ENCODE measurements at places on chromosomes 1 and 21.

DNA sequence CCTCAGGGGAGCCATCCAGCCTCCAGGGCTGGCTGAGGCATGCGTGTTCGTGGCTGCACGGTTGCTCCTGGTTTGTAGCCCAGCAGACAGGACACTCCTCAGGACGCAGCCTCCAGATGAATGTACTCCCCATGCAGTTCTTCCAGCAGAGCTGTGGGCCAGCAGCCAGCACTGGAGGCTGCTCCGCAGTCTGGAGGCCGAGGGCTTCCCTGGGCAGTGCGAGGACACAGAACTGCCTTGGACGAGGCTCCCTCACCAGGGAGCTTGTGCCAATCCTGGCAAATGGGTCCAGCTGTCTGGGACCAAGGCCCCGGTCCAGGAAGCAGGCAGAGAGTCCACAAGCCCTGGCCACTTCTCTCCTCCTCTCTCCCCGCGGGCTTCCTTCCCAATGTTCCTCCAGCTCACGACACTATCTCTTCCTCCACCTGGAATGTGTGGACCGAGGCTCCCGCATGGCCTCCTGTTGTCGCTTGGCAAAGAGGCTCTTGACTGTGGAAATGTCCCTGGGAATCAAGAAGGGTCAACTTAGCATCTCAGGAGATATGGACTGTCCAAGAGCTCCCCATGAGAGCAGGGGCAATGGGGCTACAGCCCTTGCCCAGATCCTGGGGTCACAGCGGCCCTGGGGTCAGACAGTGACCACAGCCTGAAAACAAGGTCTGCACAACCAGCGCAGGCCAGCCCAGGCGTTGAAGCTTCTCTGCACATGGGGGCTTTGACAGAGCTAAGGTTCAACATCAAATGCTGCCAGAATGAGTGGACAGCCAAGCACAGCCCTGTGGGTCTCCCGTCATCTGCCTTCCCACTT is 5.3 kb downstream of the EDN2 start:
- DNase-seq, result no peak

- DNase-seq, result no peak
These were observed 500.4 kb downstream of the PTPRU start for GRCh38 chr1:29736582-29737188.

DNA sequence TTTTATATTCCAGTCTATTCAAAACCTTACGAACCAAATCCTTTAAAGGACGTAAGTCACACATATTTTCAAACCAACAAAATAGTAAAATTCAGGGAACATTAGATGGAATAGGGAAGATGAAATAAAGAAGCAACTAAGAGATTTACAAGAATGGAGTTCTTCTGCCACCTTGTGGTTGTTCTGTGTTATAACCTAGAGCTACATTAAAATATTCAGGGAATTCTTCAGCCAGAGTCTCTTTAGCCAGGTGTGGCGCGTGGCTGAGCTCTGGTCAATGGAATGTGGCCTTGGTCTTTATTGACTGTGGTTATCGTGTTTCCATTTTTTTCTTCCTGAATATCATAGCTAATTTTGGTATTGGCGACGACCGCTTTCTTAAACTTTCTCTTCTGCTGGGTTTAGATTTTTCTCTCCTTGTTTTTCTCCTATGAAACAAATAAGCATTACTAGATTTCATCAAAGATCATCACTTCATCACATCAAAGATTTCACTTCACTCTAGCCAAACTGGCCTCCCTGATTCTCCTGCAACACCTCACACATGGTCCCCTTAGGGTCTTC is 221.3 kb downstream of the MRPL39 start:
- peak; percentile 52 for DNase-seq

- DNase-seq, result no peak
These were observed 75.8 kb upstream of the GNG4 start for GRCh38 chr1:235725434-235725833.

DNA sequence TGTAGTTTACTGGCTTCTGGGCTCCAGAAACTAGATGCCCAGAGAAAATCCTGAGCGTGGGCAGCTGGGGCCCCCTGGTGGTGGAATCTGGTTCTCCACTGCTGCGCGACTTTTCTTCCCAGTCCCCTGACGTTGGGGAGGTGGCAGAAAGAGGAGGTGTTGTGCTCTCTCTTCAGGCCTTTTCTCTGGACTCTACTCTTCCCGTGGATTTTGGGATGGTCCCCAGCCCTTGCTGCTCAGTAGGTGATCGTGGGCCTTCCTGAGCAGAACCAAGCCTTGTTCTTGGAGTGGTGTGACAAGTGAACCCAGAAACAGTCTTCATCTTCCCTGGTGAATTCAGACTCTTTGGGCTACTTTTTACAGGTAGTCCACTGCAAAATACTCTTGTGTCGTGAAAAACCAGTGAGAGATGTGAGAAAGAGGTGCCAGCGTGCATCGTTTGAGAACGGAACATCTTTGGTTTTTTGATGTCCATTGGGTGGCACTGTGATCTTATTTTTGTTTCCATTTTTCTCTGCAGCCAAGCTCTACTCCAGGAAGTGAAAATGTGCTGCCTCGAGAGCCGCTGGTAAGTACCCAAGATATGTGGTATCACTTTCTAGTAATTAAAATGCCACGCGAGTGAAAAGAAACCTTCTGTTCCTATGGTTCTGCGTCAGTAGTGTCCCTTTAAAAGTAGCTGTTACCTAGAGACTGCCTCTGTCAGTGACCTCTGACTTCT is 20.2 kb downstream of the PEX14 start:
- peak; percentile 84 for DNase-seq

- DNase-seq, result no peak
These were observed 586.5 kb downstream of the NEGR1 start for GRCh38 chr1:71695821-71696220.

DNA sequence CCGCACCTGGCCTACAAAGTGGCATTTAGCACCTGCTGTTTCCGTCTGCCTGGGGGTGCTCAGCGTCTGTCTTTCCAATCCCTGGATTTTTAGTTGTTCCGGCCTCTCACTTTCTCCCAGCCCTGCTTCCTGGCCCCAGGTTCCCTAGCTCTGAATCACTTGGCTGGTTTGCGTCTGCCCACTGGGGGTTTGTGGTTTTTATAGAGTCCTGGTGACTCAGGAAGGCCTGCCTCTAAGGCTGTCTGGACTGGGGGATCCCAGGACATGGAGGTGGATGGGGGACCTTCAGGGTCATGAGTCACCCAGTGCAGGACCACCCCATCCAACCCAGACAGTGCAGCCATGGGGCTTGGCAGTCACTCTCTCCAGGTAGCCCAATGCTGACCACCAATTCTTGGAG is 53.5 kb downstream of the MRPL37 start:
- DNase-seq, result no peak

GRCh38 chr1:7568053-7568452 is 203.0 kb upstream of the VAMP3 start:
- no peak for DNase-seq

DNA sequence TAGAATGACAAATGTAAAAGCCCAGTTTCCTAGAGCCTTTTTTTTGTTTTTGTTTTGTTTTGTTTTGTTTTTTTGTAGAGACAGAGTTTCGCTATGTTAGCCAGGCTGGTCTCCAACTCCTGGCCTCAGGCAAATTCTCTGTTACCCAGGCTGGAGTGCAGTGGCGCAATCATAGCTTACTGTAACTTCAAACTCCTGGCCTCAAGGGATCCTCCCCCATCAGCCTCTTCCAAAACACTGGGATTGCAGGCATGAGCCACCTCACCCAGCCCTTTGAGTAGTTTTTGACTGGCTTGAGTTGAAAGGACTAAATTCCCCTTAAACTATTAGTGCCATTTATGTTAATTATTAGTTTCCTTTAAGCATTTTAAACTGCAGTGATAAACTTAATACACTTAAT is 28.8 kb upstream of the ZBTB18 start:
- no peak for DNase-seq

DNA sequence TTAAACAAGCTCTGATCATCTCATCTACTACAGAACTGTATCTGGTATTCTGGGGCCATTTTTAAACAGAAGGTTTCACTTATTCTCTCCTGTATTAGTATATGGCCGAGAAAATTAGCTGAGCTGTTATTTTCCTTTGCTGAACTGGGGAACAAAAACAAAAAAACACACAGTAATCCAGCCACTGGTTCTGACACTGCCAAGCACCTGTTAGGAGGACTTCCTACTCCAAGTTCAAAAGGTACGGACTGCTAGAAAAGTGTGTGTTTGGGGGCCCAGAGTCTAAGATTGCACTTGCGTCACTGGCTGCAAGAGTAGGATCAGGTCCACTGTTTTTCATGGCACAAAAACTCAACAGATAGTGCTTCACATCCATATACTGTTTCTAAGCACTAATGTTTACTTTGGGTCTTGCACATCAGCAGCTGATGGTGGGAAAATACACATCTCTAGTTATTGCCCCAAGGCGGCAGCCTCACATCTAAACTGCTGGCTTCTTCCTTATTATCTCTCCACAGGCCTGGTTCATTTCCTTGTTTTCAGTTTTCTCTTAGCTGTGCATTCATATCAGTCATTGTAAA is 226.1 kb downstream of the FGGY start:
- DNase-seq, result no peak

GRCh38 chr1:163980394-163980793 is 578.6 kb upstream of the PBX1 start:
- DNase-seq, result no peak

DNA sequence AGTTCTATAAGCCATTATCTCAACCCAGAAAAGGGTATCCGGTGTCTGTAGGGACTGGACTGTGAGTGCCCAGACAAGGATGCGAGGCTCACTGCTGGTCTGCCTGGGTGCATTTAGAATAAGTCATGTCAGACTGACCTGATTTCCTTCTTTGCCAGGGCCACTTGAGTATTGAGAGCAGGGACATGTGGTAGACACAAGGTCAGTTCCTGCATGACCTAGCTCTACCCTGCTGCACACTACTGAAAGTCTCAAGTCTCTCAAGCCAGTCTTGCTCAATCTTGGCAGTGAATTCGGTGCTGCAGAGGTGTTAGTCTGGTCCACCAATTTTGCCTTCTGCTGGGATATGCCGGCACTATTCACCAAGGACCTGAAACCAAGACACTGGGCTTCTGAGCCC is 180.1 kb downstream of the C1orf94 start:
- DNase-seq, result no peak

GRCh38 chr1:11498956-11499594 is 20.1 kb downstream of the DISP3 start:
- no peak for DNase-seq

- peak; percentile 12 for DNase-seq
These were observed 12.0 kb downstream of the SPATC1L start for GRCh38 chr21:46171996-46172862.

DNA sequence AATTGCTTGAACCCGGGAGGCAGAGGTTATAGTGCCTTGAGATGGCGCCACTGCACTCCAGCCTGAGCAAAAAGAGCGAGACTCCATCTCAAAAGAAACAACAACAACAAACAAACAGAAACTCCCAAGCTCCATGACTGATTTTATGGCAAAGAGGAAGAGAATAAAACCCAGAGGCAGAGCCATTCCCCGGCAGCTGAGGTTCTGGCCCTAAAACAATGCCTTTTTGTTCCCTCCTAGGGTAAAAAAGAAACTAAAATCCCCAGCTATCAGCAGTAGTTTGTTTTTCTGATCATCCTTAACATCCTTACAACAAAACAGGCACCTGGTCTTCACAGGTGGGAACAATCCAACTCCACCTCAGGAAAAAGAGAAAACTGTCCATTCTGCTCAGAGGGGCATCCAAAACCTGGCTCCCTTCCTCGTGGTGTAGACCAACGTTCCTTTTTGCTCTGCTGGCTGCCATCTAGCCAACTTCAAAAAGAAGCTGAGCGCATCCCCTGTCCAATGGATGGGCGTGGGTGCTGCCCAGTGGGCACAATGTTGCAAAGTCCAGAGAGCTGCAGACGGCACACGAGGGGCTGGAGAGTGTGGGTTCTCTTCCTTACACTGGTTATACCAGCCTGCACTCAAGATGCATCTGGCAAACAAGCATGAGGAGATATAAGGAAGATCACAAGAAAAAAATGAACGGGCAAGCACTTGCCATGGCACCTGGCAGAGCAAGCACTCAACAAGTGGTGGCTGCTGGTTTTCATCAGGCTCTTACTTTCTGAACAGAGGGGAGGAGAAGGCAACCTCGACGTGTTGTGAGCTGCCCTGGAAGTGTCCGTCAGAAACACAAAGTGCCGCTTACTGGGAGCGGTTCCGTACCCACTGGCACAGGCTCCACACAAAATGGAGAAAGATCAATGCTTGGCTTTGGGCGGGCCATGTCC is 54.7 kb downstream of the SLC66A1 start:
- no peak for DNase-seq

DNA sequence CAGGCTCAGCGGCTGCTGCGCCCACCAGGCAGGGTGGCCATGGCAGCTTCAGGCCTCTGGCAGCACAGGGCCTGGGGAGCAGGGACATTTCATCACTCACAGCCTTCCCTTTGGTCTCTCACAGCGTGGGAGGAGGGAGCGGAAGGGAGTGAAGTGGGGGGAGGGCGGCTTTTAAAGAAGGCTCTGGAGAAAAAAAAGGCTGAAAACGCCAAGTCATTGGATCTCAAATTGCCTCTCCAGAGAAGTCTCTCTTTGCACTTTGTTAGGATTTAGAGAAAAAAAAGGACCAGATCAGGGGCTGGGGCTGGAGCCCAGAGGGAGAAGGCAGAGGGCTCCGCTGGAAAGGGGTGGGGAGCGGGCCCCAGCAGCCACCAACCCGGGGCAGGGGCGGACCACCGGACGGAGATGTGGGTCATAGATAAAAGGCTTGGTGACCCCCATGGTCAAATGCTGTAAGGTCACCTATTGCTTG is 209.9 kb downstream of the GRIK3 start:
- no peak for DNase-seq

DNA sequence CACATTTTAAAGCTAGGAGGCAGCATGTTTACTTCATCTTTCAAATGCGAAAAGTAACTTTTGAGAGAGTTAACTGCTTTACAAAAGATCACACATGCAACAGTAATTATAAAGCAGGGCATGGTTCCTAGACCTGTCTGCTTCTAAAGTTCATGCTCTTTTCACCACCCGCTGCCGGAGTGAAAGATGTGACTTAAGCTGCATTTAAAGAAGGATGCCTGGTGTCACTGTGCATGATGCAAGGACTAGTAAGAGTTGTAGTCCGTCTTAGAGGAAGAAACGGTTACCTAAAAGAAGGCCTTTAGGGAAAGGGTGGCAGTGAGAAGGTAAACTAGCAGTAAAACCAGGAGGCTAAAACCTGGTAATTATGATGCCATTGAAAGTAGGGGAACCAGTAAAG is 1689.1 kb downstream of the KCNT2 start:
- DNase-seq, result no peak

DNA sequence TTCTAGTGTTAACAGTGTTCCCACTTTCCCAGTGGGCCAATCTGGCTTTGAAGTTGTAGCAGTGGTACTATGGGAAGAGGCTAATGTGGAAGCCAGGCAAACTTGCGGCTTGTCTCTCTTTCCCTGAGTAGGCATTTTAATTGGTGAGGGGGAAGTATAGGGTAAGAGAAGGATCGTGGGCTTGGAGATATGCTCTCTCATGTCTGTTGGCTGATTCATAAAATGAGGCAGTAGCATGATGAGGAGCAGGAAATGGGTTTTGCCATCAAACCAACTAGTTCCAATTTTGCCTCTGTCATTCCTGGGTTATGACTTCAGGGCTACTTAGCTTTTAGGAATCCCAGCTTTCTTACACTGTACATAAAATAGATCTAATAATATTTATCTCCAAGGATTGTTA is 12.1 kb downstream of the C8A start:
- DNase-seq, result no peak

DNA sequence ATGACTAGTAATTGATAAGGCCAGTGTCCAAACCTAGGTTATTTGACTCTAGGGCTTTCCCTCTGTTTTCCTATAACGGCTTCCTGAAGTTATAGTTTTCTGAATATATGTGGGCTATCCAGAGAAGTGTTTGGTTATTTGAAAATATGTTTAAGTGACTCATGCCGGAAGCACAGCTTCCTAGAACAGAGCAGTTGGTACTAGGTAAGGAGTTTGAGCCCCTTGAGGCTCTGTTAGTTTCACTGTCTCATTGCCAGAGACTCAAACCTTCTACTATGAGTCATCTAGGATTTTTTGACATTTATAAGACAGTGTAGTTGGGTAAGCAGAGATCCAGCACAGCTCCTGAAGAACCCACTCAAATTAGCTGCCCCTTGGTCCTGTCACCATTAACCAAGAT is 27.1 kb upstream of the LEPR start:
- no peak for DNase-seq

Data from D341Med (cell line).